ENCODE measurements at places on chromosomes 7 and 10.

DNA sequence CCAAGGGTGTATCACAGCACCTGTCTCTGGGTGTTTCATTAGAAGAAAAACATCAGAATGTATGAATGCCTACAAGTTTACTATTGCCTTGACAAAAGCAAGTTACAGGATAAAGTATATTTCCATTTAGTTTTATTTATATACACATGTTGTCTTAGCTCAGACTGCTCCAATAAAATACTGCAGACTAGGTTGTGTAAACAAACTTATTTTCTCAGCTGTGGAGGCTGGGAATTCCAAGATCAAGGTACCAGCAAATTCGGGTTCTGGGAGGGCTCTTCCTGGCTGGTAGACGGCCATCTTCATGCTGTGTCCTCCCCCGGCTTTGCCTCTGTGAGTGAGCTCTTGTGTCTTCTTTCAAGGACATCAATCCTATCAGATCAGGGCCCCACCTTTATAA is 77.1 kb upstream of the UNC5B start:
- no peak for DNase-seq

DNA sequence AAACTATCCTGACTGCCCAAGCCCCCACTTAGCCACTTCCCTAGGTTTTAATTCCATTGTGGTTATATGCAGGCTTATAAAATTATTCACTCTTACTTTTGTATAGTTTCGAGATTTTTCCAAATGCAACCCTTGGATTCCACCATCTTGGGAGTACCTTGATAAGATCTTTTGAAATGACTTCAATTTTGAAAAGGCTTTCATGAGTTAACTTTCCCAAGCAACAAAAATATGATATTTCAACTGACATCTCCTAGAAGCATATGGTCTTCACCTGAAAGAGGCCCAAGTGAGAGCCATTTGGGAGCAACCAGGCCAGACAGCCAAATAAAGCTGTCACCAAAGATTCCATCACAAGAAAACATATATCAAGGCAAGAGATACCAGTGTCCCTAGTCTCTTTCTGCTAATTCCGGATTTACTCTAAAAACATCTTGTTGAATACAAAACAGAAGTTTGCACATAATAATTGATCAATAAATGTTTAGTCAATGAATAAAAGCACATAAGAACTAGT is 1.7 kb upstream of the ST8SIA6 start:
- no peak for DNase-seq

DNA sequence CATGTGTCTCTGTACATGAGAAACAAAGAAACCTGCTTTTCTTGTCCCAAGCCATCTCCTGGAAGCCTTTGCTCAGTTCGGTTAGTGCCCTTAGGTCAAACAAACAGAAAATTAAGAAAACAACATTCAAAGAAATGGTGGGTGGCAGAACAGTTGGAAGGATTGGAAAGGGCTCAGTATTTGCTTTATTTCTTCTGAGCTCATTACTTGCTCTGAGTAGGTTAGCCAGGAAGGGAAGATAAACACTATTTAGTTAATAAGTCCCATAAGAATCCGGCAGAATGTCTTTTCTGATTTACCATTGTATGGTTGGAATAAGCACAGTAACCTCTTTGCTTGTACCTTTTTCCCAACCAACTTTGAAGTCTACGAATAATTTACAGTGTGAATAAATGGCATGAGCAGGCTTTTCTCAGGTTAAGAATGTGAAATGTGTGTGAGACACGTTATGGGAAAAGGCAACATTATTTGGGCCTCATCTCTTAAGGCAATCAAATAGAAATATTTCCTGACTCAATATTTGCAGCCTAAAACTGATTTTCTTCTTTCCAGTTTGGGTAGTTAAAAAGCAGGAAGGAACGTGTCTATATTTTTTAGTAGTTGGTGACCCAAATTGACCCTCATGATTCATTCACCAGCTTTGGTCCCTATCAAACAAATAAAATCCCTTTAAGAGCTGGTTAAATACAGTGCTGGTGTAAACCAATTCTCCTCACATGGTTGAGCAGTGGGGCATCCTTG is 158.5 kb downstream of the DKK1 start:
- no peak for DNase-seq

GRCh38 chr10:51567271-51567670 is 132.1 kb downstream of the CSTF2T start:
- DNase-seq: peak; percentile 36

- DNase-seq: no peak
Observed at GRCh38 chr10:119302172-119302571, 94.8 kb downstream of the GRK5 start.

GRCh38 chr7:22025075-22025474 is 79.4 kb upstream of the CDCA7L start:
- DNase-seq: no peak

GRCh38 chr7:31885171-31885570 is 185.0 kb downstream of the PDE1C start:
- no peak for DNase-seq

- DNase-seq: no peak
Observed at GRCh38 chr7:26965724-26966123, 101.3 kb upstream of the SKAP2 start.

GRCh38 chr7:40301486-40302068 is 166.8 kb downstream of the SUGCT start:
- DNase-seq: no peak

GRCh38 chr7:27478084-27478483 is 184.6 kb downstream of the HIBADH start:
- no peak for DNase-seq

DNA sequence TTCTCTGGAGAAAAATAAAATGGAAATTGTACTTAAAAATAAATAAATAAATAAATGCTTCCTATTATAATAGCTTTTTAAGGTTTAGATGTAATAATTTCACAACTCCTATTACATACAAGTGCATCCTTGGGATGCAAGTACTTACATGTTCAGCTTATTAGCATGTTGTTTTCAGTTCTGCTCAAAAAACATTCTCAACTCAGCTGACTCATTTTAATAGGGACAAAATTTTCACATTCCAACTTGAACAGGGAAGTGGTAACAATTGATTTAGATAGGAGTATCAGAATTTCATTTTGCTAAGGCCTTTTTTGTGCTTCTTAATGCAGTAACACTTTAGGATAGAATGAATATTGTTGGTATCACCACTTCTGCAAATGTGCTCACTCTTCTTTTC is 16.7 kb upstream of the PAPSS2 start:
- DNase-seq: no peak

- no peak for DNase-seq
Observed at GRCh38 chr7:106865130-106866041, at the start of gene PIK3CG. Gene PIK3CG (plus strand): TSS chr7:106865282. CDS start chr7:106867562, 2,280 bp downstream.

DNA sequence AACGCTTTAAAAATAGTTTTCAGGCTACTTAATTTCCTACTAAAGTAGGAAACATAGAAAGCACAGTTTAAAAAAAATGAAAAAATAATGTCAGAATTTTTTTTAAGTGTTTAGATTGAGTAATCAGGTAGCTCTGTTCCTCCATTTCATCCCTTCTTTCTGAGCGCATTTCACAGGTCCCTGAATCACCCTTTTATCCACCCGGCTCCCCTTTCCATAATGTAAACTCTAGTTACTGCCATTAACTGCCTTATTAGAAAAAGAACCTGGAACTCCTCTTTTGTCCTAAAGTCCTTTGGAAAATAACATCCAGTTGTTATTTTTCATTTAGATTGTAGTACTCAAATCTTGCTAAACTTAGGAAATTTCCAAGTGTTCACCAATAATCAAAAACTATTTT is 5.8 kb downstream of the KCND2 start:
- DNase-seq: no peak

DNA sequence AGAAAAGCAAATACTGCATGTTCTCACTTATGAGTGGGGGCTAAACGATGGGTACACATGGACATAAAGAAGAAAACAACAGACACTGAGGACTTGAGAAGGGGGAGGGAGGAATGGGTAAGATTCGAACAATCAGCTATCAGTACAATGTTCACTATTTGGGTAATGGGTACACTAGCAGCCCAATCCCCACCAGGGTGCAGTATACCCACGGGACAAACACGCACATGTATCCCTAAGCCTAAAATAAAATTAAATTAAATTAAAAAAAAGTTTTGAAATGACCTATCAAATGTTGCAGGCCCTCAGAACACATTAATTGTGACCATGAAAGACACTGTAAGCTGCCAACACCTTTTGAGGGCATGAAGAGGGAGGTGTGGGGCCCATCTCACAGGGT is 316.0 kb downstream of the WDR37 start:
- DNase-seq: no peak

DNA sequence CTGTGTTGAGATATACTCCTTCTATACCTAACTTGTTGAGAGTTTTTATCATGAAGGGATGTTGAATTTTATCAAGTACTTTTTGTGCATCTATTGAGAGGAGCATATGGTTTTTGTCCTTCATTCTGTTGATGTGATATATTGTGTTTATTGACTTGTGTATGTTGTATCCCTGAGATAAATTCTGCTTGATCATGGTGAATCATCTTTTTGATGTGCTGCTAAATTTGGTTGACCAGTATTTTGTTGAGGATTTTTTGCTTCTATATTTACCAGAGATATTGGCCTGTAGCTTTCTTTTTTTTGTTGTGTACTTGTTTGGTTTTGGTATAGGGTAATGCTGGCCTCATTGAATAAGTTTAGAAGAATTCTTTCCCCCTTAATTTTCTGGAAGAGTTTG is 32.4 kb downstream of the NEURL1 start:
- DNase-seq: no peak

DNA sequence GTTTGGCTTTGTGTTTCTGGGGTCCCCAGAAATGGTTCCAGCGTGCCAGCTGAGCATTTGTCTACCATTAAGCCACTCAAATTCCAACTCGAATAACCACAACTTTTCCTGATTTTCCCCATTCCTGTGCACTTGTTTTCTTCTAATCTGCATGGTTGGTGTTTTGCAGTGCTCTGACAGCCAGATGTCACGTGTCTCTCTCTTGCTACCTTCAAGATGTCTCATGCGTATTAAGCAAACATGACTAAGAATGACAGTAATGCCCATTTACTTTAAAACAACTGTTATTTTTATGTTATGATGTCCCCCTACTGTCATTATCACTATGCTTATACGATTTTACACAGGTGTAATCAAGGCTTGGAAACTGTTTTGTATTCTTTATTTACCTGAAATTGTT is 35.2 kb upstream of the MXI1 start:
- DNase-seq: no peak

- DNase-seq: no peak
Observed at GRCh38 chr10:1595242-1595600, 142.1 kb downstream of the ADARB2 start.

DNA sequence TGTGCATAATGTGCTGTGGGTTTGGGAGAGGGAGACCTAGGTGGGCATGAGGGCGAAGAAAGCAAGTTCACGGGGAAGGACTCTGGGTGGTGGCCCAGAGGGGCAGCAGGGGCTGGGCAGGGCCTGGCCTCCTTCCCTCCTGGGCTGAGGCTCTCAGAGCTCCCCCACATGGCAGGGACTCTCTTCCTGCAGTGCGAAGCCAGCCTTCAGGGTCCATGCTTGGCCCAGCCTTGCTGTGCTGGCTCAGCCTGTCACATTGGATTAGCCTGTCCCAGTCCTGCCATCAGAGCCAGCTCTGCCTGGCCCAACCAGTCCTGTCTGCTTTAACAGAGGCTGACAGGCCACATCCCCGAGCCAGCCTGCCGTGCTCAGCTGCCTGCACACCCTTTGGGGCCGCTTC is 20.4 kb upstream of the ZNF488 start:
- DNase-seq: no peak

DNA sequence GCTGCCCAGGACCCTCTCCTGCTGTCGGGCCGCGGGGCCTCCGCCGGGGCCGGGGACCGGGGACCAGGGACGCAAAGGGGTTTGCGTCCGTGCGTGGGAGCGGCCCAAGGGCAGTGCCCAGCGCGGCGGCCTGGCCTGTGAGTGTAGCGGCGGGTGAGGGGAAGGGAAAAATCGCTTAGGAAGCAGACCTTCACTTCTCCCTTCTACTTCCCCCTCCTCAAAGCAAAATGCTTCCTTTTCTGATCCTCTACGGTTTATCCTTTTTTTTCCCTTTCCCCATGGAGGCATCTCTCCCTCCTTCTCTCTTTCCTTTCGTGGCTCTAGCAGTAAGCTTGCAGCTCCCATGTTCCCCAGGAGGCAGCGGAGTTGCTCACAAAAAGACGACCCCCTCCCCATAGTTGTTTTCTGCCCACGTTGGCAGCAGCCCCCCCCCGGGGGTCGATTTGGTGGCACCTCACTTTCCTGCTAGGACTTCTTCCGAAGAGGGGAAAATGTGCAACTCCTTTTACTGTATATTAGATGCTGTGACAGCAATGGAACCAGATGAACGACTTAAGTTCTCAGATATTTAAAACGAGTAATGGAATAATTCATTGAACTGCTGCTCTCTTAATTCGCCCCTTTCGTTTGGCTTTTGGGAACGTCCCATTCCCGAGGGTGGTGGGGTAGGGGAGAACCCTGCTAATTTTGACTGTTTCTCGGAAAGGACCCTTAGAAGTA is 724 bp downstream of the CAPZA2 start:
- DNase-seq: peak; percentile 61

DNA sequence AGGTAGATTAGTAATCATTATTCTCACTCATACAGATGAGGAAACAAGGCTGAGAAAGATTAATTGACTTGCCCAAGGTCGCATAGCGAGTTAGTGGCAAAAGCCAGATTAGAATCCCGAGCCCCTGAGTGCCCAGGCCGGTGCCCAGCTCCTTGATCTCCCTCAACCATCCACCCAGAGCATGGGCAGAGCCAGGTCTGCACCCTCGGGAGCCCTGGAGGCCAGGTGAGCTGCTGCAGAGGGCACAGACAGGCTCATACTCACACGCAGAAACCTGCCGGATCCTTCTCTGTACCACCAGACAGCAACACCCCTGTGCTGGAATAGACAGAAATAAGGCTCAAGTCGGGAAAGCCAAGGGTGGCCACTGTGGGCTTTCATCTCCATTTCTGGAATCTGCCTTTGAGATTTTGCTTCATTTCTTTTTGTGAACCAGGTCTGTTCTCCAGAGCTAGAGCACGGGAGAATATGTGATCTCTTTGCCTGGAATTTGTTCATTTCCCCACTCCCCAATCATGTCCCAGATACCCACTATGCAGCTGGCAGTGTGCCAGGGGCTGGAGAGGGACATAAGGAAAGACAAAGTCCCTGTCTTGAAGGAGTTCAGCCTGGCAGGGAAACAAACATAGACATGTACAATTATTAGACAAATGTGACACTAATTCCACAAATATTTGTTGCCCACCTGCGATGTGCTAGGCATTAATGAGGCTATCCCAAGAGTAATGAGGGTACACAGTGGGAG is 5.5 kb downstream of the AFAP1L2 start:
- no peak for DNase-seq

DNA sequence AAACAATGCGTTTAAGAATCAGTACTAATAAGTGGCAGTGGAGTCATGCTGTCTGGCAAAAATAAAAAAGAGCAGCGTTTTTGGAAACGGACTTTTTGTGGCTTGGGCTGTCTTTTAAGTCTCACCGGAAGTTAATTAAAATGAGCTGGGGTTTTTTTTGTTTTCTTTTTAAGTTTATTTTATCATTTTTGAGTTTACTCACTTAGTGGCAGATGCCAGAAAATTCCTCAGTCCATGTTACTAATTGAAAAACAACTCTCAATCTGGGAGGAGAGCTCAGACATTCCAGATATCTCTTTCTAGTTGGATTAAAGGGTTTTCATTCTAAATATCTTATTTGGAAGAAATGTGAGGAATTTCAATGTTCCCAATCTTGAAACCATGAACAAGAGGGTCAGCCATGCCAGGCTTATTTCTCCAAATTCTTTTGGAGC is 133.8 kb upstream of the AGR3 start:
- DNase-seq: no peak
